Psoas muscle (tissue), 8 donors: ENCODE measurements at places on chromosomes 12 and 14. TPM values are rescaled to one million over a fixed set of nuclear protein-coding genes. Genes with fewer than 3 reads are reported as not detected.

Gene SVOP
- 0.45 TPM for total RNA-seq

DNA sequence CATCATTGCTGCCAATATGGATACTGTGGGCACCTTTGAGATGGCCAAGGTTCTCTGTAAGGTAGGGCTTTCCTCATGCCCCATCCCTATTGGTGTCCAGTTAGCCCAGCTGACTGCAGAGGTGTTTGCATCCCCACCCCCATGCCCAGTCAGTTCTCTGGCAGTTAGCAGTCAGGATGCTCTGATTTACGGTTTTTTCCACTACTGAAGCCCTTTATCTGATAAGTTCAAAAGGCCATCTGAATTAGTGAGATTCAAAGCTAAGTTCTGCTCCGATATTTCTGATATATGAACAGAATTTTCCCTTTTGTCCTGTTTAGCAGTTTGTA lies 773 bp downstream of the GMPR2 start:
- no peak for DNase-seq

DNA sequence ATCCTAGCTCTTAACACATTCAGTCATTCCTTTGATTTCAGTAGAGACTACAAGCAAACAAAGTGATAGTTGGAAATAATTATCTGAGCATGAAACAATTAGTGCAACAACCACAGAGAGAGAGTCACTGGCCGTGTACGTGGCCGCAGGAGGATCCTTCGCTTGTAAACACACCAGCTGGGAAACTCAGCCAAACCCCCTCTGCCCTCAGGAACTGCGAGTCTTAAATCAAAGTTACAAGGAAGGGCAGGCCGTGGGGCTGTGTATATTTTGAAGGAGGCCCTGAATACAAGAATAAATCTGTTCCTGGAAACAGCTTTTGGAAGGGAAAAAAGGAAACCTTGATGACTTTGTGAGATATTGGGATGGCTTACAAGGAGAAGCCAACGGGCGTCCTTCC lies 164.5 kb downstream of the ANO2 start:
- no peak for DNase-seq

DNA sequence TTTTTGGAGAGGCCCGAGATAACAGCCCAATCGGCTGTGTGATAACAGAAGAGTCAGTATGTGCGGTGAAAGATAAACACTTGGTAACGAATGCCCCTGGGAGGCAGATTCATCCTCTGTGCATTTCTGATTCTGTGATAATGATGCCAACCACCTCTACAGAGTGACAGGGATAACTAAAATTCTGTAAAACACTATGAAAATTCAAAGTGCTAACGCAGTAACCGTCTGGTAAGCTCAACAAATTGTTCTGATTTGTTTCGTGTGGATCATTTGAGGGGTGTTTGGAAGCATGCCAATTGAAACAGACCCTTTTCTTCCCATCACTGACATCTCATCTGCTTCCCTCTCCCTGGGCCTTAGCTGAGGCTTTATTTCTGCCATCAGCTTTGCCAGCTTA lies 76.3 kb downstream of the ESR2 start:
- DNase-seq = no peak

GRCh38 chr12:113007166-113007565 lies 28.8 kb downstream of the OAS2 start:
- no peak for DNase-seq

DNA sequence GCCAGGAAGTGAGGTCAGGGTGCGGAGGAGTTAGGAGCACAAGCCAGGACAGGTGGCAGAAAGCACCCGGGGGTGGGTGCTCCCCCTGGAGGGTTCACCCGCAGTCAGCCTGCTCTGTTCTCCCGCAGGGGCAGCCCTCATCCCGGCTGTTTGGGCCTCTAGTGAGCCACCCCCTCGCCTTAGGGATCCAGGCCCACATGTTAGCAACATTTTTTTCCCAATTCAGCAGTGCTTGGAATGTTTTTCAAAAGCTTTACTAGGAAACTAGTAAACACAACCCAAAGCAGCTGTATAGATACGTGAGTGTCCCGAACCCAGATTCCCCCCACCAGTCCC lies 28.5 kb upstream of the NXPH4 start:
- no peak for DNase-seq

Gene SSTR1
- 0.27 TPM for total RNA-seq

- no peak for DNase-seq
Measured at GRCh38 chr12:946212-946611, 3.3 kb downstream of the RAD52 start.

Gene C12orf56
- total RNA-seq = not detected

DNA sequence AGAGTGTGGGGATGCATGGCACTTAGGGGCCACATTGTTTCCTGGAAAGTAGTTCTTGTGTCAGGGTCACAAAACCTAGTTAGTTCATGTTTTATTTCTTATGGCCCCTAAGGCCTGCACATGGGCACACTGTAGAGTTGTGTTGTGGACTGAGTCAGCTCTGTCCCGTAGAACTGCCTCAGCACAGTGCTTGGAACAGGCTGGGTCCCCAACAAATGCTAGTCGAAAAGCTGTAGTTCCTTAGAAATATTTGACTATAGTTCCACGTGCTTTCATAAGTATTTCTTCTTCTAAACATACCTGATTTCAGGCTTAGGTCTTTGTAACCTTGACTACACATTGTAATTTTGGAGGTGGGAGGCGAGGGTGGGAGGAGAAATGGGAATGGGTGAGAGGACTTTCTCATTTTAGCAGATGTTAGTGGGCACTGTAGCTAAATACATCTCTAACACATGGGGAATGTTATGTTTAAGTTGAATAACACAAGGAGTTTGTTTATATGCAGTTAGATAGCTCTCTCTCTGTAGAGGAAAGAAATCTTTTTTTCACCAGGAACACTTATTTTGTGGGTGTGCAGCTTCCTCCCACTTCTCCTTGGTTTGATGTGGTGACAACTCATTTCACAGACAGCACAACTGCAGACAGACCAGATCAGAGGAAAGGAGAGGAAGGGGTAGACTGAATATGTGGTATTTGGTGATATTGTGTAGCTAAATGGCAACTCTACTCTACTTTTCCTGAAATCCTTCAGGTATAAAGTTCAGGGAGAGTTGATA lies 39.5 kb upstream of the DACT1 start:
- no peak for DNase-seq

Gene STAB2
- total RNA-seq = 0.04 TPM

GRCh38 chr12:98194591-98194990 lies 320.8 kb upstream of the TMPO start:
- DNase-seq = no peak

GRCh38 chr14:77467801-77468200 lies 9.9 kb downstream of the AHSA1 start:
- no peak for DNase-seq

- DNase-seq = no peak
Measured at GRCh38 chr12:28390761-28391385, 200.6 kb downstream of the CCDC91 start.

Gene GRIP1
- total RNA-seq = 4.1 TPM

Gene BMAL2
- total RNA-seq = 0.13 TPM

DNA sequence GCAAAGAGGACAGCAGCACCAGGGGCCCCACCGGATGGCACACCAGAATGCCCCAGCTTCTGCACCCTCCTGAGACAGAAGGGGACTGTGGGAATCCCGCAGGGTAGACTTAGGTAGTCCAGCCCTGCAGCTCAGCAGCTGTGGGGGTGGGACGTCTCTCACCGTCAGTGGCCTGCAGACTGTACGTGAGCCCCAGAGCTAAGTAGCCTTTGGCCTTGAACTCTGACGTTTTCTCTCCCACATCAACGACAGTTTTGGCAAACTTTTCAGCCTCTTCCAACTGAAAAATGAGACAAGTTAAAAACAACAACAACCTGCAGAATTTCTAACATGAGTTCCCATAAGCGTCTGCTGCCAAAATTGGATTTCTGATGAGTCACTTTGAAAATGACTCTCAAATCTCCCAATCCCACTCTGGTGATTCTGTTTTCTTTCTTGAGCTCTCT lies 161.4 kb downstream of the TTC7B start:
- DNase-seq = no peak

Gene CLEC1B
- not detected for total RNA-seq

DNA sequence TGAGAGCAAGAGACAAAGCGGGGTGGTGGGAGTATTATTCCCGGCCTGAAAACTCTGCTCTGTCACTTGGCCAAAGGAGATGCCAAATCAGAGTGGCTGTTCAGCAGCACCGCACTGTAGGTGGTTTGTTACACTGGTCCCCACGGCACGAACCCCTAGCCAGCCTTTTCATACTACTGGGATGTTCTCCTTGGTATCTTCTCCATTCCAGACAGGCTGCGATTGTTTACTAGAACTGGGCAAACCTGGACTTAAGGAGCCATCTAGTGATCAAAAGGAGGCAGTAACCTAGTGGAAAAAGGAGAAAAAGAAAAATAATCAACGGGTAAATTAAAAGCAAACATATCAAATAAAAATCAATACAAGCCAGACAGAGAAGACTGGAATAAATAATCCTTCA lies 58.9 kb upstream of the TMTC2 start:
- DNase-seq = no peak

- DNase-seq = no peak
Measured at GRCh38 chr12:26212988-26213387, 17.6 kb downstream of the SSPN start.

- no peak for DNase-seq
Measured at GRCh38 chr12:10027311-10027710, 3.2 kb upstream of the CLEC9A start.

Gene GUCY2C
- not detected for total RNA-seq

Gene DPPA3
- total RNA-seq = not detected

DNA sequence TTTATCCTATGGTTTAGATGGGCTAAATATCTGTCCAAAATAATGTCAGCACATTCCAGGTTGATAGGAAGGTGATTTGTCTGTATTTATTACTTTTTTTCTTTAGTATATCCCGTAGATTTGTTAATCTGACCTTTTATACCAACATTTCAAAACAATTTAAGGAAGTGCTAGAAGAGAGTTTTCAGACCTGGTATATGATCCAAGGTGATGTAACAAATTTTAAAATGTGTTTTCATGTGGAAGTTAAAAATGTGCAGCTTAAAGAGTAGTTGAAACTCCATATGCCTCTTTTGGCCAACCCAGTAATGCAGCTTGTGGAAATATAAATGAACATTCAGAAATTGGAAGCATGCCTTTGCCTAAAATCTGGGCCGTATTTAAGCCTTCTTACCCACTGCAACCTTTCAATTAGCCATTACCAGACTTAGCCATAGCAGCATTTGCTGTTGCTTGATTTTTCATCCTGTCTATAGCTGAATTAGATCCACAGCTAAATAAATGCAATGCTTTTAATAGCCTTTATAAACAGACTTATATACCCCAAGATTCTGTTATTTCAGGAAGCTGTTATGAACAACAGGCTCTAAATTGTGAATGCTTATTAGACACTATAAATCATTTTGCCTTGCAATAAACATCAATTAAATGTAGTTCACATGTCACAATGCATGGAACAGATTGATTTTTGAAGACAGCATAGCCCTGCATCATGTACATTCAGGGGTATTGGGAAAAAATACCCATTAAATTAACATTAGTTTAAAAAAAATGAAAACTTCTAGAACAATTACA lies 271.2 kb downstream of the PDZRN4 start:
- DNase-seq = no peak

Gene LRRC9
- not detected for total RNA-seq

DNA sequence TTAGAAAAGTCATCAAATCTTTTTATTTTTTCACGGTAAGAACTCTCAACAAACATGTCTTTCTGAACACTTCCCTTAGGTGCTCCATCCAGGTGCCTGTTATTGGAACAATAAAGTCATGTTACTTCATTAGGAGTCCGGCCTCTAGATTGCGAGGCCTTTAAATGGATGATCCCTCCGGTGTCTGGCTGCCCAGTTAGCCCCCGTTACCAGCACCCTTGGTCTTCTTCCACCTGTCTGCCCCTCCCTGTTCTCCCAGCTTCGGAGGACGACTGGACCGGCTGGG lies 593 bp upstream of the PA2G4 start:
- no peak for DNase-seq

Gene PTPN6
- 4.2 TPM for total RNA-seq

Gene SLC5A8
- not detected for total RNA-seq

- DNase-seq = no peak
Measured at GRCh38 chr12:124130691-124131591, 157.9 kb downstream of the ZNF664 start.

Gene TM9SF1
- 21.0 TPM for total RNA-seq

DNA sequence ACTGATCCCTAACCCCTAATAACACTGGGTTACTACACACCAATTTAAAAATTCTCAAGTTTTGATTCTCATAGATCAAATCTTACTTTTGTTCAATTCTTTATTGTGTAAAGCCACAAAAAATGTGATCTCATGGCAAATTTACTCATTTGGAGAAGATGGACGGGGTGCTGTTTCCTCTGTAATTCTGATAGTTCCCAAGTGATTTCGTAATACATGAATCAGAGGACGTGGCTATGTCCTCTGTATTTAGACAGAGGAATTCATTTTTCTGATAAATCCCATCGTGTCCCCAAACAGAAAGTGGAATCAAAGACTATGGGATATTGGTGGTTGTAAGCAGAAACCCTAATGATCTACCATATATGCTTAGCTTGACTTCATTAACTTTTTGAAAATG lies 76.6 kb upstream of the GNG2 start:
- DNase-seq = no peak

DNA sequence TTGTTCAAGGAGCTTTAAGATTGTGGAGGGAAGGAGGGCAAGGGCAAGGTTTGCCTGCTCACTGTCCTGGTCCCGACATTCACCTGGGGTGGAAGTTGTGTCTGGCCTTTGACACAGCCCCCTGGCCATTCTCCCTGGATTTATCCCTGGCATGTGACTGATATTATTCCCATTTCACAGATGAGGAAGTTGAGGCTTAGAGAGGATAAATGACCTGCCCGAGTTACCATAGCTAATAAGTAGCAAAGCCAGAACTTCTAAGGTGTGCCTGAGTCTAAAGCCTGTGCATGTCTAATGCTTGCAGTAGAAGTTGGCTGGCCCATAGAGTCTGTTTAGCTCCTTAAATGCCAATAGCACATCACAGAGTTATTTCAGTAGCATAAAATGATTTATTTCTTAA lies 720 bp upstream of the FGF6 start:
- no peak for DNase-seq

DNA sequence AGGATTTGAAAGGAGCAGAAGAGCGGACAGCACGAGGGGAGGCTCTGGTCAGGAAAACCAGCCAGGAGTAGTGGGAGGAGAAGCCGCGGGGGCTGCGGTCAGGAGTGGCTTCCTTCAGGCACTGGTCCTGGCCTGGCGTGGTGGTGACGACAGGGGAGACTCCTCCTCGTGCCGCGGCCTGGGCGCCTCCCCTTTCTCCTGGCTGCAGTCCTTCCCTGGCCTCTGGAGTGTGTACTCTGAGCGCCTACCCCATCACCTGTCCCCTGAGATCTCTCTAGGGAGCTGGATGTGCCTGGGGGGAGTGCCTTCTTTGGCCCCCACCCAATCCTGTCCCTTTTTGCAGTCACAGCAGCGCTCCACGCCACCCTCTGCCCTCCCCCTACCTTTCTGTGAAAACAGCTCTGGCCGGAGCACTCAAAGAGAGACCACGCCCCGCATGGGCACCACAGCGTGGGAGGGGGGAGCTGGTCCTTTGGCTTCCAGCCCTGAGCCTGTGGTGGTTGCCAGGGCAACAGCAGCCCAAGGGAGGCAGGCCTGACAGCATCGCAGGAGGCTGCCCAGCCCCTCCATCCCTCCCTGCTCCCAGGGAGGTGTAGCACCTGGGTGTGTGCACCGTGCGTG lies 125.9 kb downstream of the CALM1 start:
- peak; percentile 74 for DNase-seq
